Sigmoid colon (tissue), 7 donors: ENCODE measurements at places on chromosomes 4 and X. TPM values are rescaled to one million over a fixed set of nuclear protein-coding genes. Genes with fewer than 3 reads are reported as not detected.

GRCh38 chr4:89284020-89284424, 23.6 kb downstream of the GPRIN3 start:
- no peak for DNase-seq

DNA sequence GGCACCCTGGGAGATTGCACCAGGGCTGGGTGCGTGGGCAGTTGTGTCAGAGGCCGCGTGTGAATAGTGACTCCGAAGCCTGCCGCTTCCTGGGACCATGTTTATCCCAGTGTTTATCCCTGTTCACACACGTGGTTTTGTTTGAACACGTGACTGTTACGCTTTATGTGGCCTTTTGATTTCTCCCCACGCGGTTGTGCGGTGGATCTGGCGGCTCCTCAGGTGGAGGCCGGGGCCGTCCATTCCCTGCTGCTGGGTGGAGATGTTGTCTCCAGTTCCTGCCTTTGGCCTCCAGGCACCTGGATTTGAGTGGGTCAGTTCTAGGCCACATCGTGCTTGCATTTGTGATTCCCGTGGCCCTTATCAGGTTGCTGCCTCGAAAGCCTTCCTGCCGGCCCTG, 35.1 kb downstream of the NELFA start:
- peak; percentile 35 for DNase-seq

GRCh38 chr4:132564920-132565319, 584.2 kb upstream of the PCDH10 start:
- DNase-seq, result no peak

MTHFD2L gene
- 19.7 TPM for total RNA-seq

GRCh38 chrX:49184294-49185281, 1.6 kb downstream of the PRICKLE3 start:
- DNase-seq, result peak; percentile 97

DNA sequence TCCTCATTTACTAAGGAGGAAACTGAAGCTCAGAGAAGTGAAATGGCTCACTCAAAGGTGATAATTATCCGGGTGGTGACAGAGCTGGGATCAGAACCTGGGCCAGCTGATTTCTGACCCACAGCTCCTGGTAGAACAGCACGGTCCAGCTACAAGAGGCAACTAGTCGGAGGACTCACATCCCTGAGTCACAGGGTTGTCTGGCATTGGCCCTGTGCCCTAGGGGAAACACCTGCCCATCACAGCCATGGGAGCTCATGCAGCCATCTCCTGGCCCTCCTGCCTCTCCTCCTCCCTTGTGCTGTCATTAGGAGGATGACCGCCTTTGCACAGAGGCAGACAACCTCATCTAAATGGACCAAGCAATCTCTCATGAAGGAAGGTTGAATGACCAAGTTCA, 115.2 kb upstream of the TSPAN5 start:
- DNase-seq, result no peak

GRCh38 chr4:94934201-94934600, 176.4 kb downstream of the BMPR1B start:
- no peak for DNase-seq

DNA sequence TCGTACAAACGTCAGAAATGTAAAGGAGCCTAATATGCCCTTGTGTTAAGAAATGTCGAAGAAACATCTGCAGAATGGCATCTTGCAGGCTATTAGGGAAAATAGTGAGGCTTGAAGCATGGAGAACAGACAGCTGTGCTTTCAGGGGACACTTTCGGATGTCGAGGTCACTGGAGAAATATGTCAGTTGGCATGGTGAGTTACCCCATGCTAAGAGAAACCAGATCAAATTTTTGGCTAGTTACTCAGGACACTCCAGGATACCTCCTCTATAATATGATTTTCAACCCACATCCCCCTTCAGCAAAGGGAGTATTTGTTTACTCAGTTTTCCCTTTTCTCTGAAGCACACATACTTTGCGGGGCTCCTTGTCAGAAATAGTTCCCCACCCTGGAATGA, 171.4 kb downstream of the GPC3 start:
- no peak for DNase-seq

REELD1 gene
- not detected for total RNA-seq
